ENCODE measurements at places on chromosomes 4 and X. TPM values are rescaled to one million over a fixed set of nuclear protein-coding genes. Genes with fewer than 3 reads are reported as not detected.

SULT1E1 gene
- total RNA-seq: 146 TPM

CSAG3 gene
- not detected for total RNA-seq

GSTCD gene
- total RNA-seq: 14.0 TPM

SPANXN3 gene
- not detected for total RNA-seq

GRCh38 chr4:73589887-73590801 is 30.1 kb downstream of the RASSF6 start:
- H3K4me1 ChIP-seq: no peaks in the 10 kb centered on the region
- no peak overlapping the region for H3K4me3 ChIP-seq
- DNase-seq: no peak
- H3K36me3 ChIP-seq: no peaks in the 10 kb centered on the region
- H3K27me3 ChIP-seq: no peaks in the 10 kb centered on the region
- no peak overlapping the region for H3K27ac ChIP-seq

DNA sequence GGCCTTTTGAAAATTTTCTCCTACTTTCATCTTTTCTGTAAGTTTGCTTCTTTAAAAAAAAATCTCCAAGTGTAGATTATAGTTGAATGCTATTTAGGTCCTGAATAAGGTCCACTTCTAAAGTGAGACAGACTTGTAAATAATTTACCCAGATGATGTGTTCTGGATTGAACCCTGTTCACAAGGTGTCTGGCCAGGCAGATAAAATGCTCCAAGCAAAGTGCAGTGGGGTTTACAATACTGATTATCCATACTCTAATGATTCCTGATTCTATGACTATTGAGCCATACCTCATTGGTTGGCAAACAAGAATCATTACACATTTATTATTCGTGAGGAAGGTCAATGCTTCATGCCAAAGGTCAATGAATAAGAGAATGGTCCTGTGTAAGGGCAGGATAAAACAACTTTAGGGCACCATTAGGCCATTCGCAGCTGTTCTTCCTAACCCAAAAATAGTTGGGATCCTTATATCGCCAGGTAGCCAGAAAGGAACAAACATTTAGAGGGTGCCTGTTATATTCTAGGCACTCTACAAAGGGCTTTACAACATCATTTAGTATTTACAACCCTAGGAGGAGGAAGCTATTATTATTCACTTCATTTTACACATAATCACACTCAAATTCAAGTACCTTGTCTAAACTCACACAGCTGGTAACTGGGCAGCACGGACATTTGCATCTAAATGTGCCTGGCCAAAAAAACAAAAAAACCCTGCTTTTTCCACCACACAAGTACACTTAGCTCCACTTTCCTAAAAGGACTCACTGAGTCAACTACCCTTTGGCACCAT is 18.6 kb upstream of the SAT1 start:
- H3K4me3 ChIP-seq: no peak overlapping the region
- no peaks in the 10 kb centered on the region for H3K4me1 ChIP-seq
- no peak overlapping the region for H3K27ac ChIP-seq
- no peak for DNase-seq
- peaks cover 2% of the 10 kb centered on the region for H3K27me3 ChIP-seq

- no peaks in the 10 kb centered on the region for H3K27me3 ChIP-seq
- H3K4me1 ChIP-seq: peaks cover 25% of the 10 kb centered on the region
- no peak overlapping the region for H3K4me3 ChIP-seq
Measured at GRCh38 chr4:40058121-40058520, 1.5 kb downstream of the N4BP2 start.

GRCh38 chrX:43702660-43703059 is 46.6 kb downstream of the MAOA start:
- no peak for DNase-seq
- no peak overlapping the region for H3K4me3 ChIP-seq
- peaks cover 12% of the 10 kb centered on the region for H3K4me1 ChIP-seq
- H3K36me3 ChIP-seq: no peaks in the 10 kb centered on the region

GRCh38 chr4:173935622-173936405 is 347.7 kb downstream of the FBXO8 start:
- DNase-seq: no peak
- H3K36me3 ChIP-seq: no peaks in the 10 kb centered on the region
- no peak overlapping the region for H3K27ac ChIP-seq
- no peaks in the 10 kb centered on the region for H3K27me3 ChIP-seq
- H3K4me1 ChIP-seq: no peaks in the 10 kb centered on the region

DNA sequence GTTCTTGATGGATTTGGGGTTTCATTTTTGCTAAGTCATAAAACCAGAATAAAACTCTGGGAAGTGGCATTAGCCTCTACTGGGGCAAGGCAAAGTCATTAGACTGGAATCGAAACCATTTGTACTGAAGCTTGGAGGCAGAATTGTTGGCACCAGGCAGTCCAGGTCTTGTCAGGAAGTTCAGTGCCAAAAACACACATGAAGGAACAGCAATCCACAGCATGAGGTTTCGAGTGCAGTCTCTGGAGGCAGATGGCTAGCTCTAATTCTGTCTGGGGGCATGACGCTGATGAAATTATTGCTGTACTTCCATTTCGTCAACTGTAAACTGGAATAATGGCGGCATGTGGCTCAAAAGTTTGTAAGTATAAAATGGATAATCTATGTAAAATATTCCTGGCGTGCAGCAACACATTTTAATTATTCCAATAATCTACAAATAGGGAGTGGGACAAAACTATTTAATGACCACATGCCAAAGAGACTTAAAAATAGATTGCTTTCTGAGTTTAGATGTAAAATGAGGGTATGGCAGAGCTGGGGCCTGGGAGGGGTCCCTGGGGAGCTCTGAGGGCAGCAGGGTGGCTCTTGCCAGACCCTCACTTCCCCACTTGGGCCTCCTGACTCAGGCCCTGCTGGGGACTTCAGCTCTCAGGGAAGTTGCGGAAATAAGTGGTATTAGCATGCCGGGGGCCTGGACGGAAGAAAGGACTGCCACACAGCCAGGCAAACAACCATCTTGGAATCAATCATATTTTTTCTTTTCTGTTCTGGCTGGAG is 18.8 kb upstream of the CENPU start:
- H3K4me1 ChIP-seq: no peaks in the 10 kb centered on the region
- DNase-seq: no peak
- H3K27ac ChIP-seq: no peak overlapping the region
- H3K27me3 ChIP-seq: no peaks in the 10 kb centered on the region

- H3K27me3 ChIP-seq: peaks cover 4% of the 10 kb centered on the region
- H3K4me1 ChIP-seq: no peaks in the 10 kb centered on the region
- H3K36me3 ChIP-seq: no peaks in the 10 kb centered on the region
Measured at GRCh38 chrX:136437774-136438173, 50.0 kb upstream of the BRS3 start.

DNA sequence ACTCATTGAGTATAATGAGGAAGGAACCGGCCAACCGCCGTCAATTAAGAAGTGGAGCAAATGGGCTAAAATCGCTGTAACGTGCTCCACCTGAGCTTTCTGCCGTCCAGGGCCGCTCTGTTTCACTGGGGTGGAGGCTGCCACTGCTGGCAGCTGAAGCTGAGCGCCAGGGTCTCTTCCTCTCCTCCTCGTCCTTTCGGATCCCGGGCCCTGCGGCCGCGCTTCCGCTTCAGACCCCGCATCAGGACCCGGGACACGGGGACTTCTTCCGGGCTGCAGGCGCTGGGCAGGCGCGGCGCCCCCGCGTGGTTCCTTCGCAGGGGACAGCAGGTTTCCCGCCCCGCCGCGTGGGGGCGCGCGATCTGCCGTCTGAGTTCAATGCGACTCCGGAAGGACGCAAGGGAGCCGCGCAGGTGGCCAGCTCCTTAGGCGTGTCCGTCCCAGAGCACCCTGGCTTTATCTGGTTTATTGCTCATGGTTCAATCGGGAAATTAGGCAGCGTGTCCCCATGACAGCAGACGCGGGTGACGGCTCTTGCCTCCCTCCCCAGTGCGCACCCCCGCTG is 519.8 kb downstream of the TRIML1 start:
- no peak for DNase-seq
- no peaks in the 10 kb centered on the region for H3K4me1 ChIP-seq
- H3K27ac ChIP-seq: no peak overlapping the region
- H3K4me3 ChIP-seq: no peak overlapping the region
- H3K27me3 ChIP-seq: no peaks in the 10 kb centered on the region

DNA sequence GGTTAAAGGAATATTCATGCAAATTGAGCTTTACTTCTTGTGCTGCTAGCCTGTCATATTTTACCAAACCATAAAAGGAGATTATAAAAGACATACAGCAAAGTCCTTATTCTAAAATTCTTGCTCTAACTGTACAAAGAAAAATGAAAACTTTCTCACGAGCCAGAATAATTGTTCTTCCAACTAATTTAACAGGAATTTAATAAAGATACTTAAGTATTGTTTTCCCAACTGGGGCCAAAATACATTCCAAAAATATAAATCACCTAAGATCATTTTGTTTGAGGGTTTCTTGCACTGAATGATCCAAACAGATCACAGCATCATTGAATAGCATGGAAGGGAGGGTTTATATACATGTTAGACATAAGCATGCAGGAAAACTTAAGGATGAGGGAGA is 127.1 kb upstream of the PCDH18 start:
- H3K4me3 ChIP-seq: no peak overlapping the region
- no peaks in the 10 kb centered on the region for H3K4me1 ChIP-seq
- no peak overlapping the region for H3K27ac ChIP-seq
- DNase-seq: no peak
- H3K27me3 ChIP-seq: no peaks in the 10 kb centered on the region
- H3K36me3 ChIP-seq: no peaks in the 10 kb centered on the region

DNA sequence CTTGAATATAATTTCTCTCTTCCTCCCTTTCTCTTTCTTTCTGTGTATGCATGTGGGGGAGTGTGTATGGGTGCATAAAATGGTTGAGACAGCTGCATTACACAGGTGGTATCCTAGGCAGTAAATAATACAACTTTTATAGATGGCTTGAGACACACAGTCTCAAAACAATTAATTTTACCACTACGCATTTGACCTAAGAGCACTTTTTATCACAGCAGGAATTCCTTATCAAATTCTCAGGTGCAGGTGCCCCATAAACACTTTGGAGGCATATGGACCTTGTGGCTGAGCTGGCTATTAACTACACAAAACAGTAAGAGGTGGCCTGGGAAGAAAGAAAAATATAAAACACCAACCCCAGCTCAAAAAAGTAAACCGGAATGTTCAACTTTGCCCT is 91.3 kb downstream of the RASGEF1B start:
- no peak overlapping the region for H3K27ac ChIP-seq
- DNase-seq: no peak
- peaks cover 12% of the 10 kb centered on the region for H3K4me1 ChIP-seq
- no peaks in the 10 kb centered on the region for H3K36me3 ChIP-seq

GRCh38 chr4:137909529-137910309 is 332.4 kb downstream of the SLC7A11 start:
- peak; percentile 21 for DNase-seq
- H3K4me1 ChIP-seq: no peaks in the 10 kb centered on the region
- no peak overlapping the region for H3K4me3 ChIP-seq
- no peaks in the 10 kb centered on the region for H3K36me3 ChIP-seq
- H3K27me3 ChIP-seq: no peaks in the 10 kb centered on the region

DNA sequence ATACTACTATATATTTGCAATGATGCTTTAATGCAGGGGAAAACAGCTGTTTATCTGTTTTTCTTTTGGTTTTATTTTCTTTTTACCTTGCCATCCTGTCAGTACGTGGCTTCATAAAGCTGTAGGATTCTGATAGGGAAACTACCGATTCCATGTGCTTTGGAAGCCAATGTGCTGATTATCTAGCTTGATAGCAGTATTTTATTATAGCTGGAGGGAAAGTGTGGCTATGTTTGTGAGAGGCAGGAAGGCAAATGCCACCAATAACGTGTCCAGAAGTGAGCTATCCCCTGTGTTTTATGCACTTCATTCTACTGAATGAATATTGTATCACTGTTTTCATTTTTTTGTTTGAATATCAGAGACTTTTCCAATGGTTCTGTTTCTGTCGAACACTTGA is 43.7 kb downstream of the IL15 start:
- no peak overlapping the region for H3K4me3 ChIP-seq
- H3K27ac ChIP-seq: no peak overlapping the region
- H3K36me3 ChIP-seq: no peaks in the 10 kb centered on the region

DNA sequence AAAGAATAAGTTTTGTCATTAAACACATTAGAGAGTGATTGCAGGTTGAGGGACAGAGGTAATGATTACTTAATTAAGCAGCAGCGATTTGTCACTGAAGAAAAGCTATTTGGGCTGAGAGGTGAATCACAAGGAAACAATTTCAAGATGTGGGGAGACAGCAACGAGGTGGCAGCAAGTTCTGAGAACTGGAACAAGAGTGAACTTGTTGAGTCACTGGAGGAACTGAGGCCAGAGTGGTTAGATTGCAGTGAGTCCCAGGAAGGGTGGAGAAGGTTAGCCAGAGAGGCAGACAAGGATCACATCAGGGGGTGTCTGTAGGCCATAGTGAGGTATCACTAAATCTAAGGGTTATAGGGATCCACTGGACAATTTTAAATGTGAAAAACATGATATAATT is 57.9 kb upstream of the TMPRSS11A start:
- no peaks in the 10 kb centered on the region for H3K4me1 ChIP-seq
- H3K4me3 ChIP-seq: no peak overlapping the region
- DNase-seq: no peak
- H3K27me3 ChIP-seq: no peaks in the 10 kb centered on the region
- no peaks in the 10 kb centered on the region for H3K36me3 ChIP-seq

GRCh38 chr4:78558410-78558809 is 6.8 kb downstream of the ANXA3 start:
- peaks cover 5% of the 10 kb centered on the region for H3K4me1 ChIP-seq
- no peak overlapping the region for H3K4me3 ChIP-seq
- H3K27me3 ChIP-seq: no peaks in the 10 kb centered on the region
- no peak overlapping the region for H3K27ac ChIP-seq

- H3K36me3 ChIP-seq: no peaks in the 10 kb centered on the region
- H3K4me3 ChIP-seq: no peak overlapping the region
- H3K27ac ChIP-seq: no peak overlapping the region
- no peaks in the 10 kb centered on the region for H3K27me3 ChIP-seq
- DNase-seq: peak; percentile 93
Measured at GRCh38 chr4:110193822-110194761, 4.3 kb downstream of the ELOVL6 start.

DNA sequence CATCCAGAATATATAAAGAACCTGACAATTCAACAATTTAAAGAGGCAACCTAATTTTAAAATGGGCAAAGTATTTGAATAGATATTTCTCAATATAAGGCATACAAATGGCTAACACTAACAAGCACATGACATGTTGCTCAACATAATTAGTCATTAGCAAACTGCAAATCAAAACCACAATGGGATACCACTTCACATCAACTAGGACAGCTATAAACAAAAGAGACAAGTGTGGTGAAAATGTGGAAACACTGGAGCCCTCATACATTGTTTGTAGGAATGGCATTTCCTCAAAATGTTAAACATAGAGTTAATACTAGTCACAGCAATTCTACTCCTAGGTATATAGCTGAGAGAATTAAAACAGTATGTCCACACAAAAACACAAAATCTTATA is 96.7 kb downstream of the CORIN start:
- H3K4me1 ChIP-seq: no peaks in the 10 kb centered on the region
- H3K27me3 ChIP-seq: no peaks in the 10 kb centered on the region
- H3K36me3 ChIP-seq: no peaks in the 10 kb centered on the region
- no peak for DNase-seq
- H3K4me3 ChIP-seq: no peak overlapping the region
